ENCODE measurements at places on chromosomes 2 and 18.

GRCh38 chr18:63302220-63302619 lies 17.3 kb downstream of the BCL2 start:
- DNase-seq = no peak

DNA sequence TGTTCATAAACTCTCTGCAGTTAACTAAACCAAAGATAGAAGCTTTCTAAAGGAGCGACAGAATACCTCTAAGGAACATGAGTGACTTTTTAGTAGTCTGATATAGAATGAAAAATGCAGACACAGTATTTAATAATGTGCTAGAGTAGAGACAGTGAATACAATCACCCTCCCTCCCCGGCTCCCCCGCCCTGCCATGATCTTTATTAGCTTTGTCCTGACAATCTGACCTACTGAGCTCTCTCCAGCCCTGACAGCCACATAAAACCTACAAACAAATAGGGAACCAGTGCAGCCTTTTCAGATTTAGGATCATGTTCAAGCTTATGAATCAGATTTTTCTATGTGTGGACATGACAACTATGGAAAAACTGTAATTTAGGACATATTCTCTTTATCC lies 777.6 kb upstream of the FANCL start:
- no peak for DNase-seq

- DNase-seq = no peak
Observed at GRCh38 chr2:238954841-238955591, 107.1 kb downstream of the TWIST2 start.

- DNase-seq = no peak
Observed at GRCh38 chr2:79630060-79630459, 117.2 kb downstream of the CTNNA2 start.

Measured in stimulated activated CD4-positive, alpha-beta T cell treated with anti-CD3 and anti-CD28 coated beads, Interleukin-12 subunit alpha, Interleukin-12 subunit beta, amount 100 ng/mL, for 24 hours (primary cell).